ENCODE measurements at places on chromosomes 13 and 19. TPM values are rescaled to one million over a fixed set of nuclear protein-coding genes. Genes with fewer than 3 reads are reported as not detected.

The ZNF649 gene
- 23.6 TPM for total RNA-seq

The CCL25 gene
- not detected for total RNA-seq

- no peak for DNase-seq
These were observed 5.9 kb downstream of the BORCS8 start for GRCh38 chr19:19185853-19186740.

DNA sequence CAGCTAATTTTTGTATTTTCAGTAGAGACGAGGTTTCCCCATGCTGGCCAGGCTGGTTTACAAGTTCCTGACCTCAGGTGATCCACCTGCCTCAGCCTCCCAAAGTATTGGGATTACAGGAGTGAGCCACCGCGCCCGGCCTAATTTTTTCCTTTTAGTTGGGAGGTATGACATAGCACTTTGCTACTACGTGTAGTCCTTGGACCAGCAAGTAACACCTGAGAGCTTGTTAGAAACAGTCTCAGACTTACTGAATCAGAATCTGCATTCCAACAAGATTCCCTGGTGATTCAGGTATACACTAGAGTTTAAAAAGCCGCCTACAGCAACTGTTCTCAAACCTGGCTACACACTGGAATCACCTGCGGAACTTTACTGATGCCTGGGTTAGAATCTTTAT lies 1.8 kb upstream of the FARP1 start:
- DNase-seq, result no peak

The CEACAM21 gene
- total RNA-seq, result 3.6 TPM

DNA sequence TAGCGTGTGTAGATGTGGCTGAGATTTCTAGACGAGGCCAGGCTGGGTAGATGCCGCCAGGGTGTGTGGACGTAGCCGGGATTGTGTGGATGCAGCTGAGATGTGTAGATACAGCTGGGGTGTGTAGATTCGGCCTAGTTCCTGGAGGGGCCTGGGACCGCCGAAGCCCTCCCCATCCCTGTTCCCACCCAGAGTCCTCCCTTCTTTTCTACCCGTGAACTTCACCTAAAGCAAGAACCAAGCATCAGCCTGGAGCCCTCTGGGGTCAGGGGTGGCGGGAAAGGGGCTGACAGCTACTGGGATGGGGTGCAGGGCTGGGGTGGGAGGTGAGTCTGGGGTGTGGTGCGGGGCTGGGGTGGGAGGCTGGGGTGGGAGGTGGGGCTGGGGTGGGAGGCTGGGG lies 768 bp downstream of the TMPRSS9 start:
- no peak for DNase-seq

GRCh38 chr19:2259336-2259735 lies 3.1 kb upstream of the JSRP1 start:
- DNase-seq, result no peak

- no peak for DNase-seq
These were observed 1.7 kb upstream of the CADM4 start for GRCh38 chr19:43641333-43641732.

- DNase-seq, result no peak
These were observed 117.6 kb downstream of the GPC6 start for GRCh38 chr13:93344048-93344705.

The CLIP3 gene
- total RNA-seq, result 14.9 TPM

DNA sequence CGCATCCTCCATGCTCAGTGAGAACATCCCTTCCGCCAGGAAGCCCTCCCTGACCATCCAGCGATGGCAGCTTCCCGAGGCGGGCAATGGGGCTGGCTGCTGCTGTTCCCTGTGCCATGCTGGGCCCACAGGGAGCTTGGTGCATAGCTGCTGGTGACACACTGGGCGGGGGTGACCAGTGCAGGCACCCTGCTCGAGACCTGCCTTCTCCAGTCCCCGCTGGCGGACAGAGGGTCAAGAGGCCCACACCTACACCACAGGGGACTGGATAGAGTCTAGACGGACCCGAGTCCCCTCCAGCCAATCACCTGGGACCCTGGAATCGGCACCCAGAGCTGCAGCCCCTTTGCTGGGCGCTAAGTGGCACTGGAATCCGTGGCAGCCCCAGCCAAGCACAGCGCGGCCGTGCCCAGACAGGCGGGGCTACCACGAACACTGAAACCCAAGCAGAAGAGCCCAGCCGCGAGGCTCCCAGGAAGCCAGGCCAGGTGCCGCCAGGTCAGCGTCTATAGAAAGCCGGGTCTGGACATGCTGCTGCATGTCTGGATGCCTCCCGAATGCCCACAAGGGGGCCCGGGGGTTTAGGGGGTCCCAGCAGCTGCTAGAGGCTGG lies 9.0 kb upstream of the TBXA2R start:
- DNase-seq, result no peak

The SYCN gene
- total RNA-seq, result not detected

The ADAMTS10 gene
- total RNA-seq, result 19.0 TPM

- no peak for DNase-seq
These were observed 77.7 kb downstream of the LRRC63 start for GRCh38 chr13:46289260-46289955.

DNA sequence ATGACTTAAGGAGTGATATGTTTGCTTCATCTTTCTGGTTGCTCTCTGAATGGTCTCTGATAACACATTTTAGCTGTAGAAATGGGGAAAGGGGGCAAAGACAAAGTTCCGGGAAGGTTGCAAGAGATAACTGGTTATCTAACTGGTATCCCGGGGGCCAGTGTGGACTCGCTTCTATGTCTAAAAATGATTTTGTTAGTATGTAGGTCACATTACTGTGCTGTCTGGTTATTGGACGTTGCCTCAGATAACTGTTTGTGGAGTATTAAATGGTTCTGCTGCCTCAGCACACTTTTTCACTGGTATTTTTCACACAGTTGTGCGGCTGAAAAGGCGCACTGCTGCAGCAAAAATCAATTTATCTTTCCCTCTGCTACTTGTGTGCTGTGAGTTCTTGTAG lies 63.0 kb upstream of the ZNF536 start:
- DNase-seq, result no peak

The PRR36 gene
- 2.0 TPM for total RNA-seq

DNA sequence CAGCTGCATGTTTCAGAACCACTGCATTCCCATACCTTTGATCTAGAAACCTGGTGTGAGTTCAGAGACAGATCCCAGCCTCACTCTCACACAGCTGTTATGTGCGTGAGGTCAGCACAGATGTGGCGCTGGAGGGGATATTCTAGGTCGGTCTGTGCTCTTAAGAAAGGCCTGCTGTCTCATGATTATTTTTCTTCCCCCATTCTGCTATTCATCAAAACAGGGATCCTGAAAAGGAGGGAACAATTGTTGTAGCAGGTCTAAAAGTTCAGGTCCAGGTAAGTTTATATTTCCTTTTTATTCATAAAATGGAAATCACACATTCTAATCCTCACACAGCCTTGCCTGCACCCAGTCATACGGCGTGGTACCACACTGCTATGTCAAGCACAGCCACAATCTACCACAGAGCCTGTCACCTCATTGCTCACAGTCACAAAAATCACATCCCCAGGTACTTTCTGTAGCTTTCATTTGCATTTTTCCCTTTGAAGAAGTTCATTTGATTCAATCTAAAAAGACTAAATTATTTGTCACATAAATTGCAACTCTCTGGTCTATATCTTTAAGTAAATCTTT lies 867 bp downstream of the ZNF546 start:
- DNase-seq, result no peak

DNA sequence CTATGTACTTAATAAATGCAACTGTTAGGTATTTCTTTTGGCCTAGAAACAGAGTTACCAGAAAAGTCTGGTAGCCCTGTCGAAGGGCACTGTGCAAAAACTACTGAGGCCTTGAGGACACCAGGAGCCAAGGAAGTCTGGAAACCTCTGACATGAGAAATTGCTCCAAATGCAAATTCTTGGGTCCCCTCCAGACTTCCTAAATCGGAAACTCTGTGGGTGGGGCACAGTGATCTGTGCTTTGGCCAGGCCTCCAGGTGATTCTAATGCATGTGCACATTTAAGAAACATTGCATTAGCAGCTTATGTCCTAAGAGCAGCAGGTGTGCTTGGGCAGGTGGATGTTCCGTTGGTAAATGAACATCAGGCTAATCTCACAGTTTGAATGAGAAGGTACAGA lies 50.0 kb downstream of the STARD13 start:
- DNase-seq, result no peak

DNA sequence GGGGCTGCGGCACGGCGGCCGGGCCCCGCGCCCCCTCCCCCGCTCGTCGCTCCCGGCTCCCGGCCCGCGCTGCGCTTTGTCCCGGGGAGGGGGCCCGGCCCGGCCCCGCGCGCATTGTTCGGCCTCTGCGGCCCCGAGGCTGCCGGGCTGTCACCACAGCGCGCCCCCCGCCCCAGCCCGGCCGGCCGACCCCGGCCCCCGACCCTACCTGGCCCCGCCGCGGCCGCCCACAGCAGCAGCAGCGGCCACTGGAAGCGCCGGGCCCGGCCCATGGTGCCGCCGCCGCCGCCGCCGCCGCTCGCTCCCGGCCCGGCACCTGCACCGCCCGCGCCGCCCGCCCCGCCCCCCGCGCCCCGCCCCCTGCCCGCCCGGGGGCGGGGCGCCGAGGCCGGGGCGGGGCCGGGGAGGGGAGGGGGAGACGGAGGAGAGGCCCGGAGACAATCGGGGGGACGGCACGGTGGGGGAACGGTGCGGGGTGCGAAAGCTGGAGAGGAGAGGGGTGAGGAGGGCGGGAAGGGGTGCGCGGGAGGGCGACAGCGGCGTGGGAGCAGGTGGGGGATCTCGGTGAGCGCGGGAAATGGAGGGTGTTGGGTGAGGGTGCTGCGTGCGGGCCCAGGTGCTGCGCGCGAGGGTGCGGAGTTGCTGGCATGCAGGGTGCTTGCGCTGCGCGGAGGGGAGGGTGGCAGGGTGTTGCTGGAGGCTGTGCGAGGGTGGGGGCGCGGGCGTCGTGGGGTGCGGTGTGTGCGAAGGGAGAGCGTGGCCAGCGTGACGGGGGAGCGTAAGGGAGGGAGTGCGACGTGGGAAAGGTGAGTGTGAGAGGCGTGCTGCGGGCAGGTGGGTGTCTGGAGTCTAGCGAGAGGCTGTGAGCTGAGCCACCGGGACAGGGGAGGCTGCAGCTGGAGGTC lies at the start of gene CADM4:
Gene CADM4 (minus strand): TSS at position 332 of the 905 bp plus-strand sequence. CDS start 60 bp downstream, at position 272.
- DNase-seq, result no peak

- DNase-seq, result no peak
These were observed 14.1 kb downstream of the SHANK1 start for GRCh38 chr19:50705422-50706019.

The SLC6A16 gene
- 2.2 TPM for total RNA-seq

GRCh38 chr13:101661839-101662238 lies 209.4 kb downstream of the ITGBL1 start:
- DNase-seq, result no peak

- DNase-seq, result no peak
These were observed 107.5 kb downstream of the PCDH17 start for GRCh38 chr13:57739089-57739488.

The UPF1 gene
- 83.4 TPM for total RNA-seq

DNA sequence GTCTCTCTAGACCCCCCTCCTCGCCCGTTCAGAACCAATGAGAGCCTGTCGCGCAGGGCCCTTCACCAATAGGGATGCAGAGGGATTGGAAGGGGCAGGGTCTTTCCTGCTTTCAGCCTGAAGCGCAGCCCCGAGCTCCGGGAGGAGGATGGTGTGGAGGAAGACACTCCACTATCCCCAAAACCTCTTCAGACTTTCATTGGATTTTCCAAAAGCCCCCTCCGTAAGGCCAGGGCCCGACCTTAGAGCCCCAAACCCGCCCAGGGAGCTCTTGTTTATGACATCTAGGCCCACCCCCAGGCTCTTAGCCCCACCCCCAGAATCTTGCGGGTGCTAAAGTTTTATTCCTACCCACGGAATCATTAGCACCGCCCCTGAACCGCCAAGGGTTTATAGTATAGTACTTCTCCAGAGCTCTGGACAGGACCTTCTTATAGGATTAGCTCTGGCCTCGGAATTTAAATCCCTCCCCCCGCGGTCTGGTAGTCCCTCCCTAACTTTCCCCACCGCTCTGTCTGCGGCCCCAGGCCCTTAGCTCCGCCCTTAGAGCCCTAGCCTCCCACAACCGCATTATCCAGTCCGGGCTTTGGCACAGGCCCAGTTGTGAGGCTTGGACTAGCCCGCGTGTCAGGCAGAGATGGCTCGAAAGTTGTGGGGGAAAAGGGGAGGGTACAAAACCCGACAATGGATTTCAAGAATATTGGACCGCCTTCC lies 6.6 kb upstream of the EML2 start:
- DNase-seq, result peak; percentile 63

The OR10H1 gene
- 0.60 TPM for total RNA-seq

The ZAR1L gene
- total RNA-seq, result not detected

The GFY gene
- not detected for total RNA-seq

DNA sequence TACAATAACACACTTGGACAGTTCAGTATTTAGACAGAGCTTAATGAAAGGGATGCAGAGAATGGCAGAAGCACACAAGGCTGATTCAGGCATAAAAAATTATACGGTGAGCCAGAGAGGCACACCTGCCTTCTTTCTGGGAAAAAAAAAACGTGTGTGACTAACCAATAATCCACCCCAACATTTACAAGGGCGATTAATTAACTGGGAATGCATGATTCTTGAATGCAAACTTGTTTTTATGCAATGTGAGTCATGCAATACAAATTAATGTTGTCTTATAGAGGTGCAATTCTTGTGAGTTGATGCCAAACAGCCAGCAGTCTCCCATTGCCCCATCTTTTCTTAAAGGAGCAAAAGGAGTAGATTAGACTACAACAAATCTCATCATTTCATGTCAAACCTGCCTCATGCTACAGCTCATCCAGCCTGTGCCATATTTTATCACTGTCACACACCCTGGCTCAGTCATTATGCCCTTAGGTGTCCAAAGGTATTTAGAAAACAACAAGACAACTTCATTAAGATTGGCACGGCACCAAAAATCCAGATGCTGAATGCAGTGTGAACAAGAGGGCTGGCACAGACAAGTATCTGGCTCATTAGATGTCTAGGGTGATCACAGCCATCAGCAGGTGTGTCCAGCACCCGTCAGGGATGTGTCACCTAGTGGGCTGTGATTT lies 721.1 kb downstream of the EFNB2 start:
- DNase-seq, result no peak

The EGLN2 gene
- total RNA-seq, result 79.3 TPM

GRCh38 chr19:17865364-17866311 lies 5.9 kb downstream of the RPL18A start:
- DNase-seq, result no peak

- DNase-seq, result no peak
These were observed 2521.1 kb downstream of the PCDH9 start for GRCh38 chr13:64709079-64709478.

- DNase-seq, result no peak
These were observed 720.6 kb downstream of the EFNB2 start for GRCh38 chr13:105814902-105815250.
